Adrenal gland (tissue), 19 donors: ENCODE measurements at places on chromosomes 12 and 14. TPM values are rescaled to one million over a fixed set of nuclear protein-coding genes. Genes with fewer than 3 reads are reported as not detected.
A peak's percentile ranks its signal among the peaks of the same experiment; 100 is the strongest.

DNA sequence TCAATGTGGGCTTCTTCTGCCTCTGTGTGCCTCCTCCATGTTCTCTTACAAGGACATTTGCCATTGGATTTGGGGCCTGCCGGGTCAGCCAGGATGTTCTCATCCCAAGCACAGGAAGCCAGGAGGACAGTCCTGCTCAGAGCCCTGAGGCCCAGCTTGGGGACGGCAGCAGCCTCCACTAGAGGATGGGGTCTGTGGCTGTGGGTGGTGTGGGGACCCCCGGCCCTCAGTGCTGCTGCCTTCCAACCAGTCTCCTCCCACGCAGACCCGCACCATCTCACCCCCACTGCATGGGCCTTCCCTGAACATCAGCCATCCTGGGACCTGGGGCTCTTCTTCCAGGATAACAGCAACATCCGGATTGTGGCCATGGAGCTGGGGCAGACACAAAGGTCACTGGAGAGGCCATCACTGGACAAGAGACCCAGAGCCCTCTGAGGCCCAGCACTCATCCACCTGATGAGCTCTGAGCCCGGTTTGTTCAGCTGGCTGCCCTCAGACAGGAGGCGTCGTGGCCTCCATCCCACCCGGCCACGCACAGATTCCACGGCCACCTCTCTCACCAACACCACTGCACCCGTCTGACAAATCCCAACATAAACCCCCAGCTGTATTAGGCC is 56.5 kb upstream of the C14orf180 start:
- H3K4me1 ChIP-seq: no peaks in the 10 kb centered on the region
- no peak for DNase-seq
- no peaks in the 10 kb centered on the region for H3K36me3 ChIP-seq
- no peaks in the 10 kb centered on the region for H3K27me3 ChIP-seq
- H3K4me3 ChIP-seq: no peak overlapping the region

DNA sequence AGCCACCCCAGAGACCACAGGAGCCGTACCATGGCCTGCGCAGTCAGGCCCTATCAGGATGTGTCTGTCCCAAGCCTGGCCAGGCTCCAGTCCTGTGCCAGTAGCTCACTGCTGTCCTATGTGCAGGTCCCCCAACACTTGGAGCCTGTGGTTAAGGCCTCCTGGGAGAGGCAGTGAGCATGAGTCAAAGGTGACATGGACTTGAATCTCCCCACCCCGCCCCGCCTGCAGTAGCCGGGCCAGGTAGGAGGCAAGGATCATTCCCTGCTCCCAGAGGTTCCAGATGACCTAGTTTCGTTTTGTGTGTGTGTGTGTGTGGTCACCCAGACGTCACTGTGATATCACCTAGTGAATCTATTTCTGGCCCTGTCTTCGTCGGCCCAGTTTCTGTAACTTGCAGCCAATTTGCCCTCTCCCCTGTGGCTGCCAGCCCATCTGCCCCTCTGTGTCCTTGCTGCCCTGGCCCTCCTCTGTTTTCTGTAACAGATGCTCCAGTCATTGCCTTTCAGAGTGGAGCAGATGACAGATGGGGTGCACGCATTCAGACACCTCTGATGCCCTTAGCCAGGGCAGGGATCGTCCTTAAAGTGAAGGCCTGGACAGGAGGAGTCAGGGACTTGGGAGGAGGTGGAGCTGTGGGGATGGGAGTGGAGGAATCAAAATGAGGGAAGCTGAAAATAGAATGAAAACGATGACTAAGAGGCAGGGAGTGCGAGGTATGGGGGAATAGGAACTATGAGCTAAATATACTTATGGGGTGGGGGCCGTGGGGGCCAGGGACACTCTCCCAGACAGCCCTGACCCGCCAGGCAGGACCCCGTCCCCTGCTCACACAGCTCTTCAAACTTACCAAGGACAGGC is 37.4 kb downstream of the SLC6A12 start:
- H3K4me3 ChIP-seq: no peak overlapping the region
- DNase-seq: peak; percentile 54
- peaks cover 11% of the 10 kb centered on the region for H3K4me1 ChIP-seq
- peaks cover 5% of the 10 kb centered on the region for H3K27me3 ChIP-seq

DNA sequence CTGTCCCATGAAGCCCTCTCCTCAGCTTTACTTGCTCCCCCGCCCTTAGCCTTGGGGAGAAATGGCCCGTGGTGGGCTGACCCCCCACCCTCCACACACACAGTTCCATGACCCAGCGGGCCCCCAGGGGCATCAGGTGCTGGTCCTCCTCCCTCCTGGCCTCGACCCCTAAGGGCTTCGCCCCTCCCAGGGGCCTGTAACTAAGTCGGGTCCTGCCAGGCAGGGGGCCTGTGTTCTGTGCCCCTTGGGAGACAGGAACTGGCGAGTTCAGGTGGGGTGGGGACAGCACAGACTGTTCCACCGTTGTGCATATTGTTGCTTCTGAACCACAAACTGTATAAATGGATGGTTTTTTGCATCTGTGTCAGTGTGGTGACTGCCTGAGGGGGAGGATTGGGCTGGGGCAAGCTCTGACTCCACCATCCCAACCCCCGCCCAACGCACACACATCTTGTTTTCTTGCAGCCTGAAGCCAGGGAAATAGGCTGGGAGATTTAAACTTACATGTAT is 8.8 kb downstream of the TAMALIN start:
- H3K4me1 ChIP-seq: no peaks in the 10 kb centered on the region
- DNase-seq: no peak
- H3K4me3 ChIP-seq: no peak overlapping the region
- H3K27ac ChIP-seq: no peak overlapping the region

- H3K36me3 ChIP-seq: no peaks in the 10 kb centered on the region
- DNase-seq: no peak
- peak overlapping the region; percentile 65 for H3K27ac ChIP-seq
- H3K4me1 ChIP-seq: peaks cover 30% of the 10 kb centered on the region
Observed at GRCh38 chr12:75725521-75726111, 214.2 kb upstream of the KRR1 start.

- H3K4me1 ChIP-seq: peaks cover 43% of the 10 kb centered on the region
- H3K27ac ChIP-seq: peak overlapping the region; percentile 77
- H3K36me3 ChIP-seq: no peaks in the 10 kb centered on the region
Observed at GRCh38 chr14:104973385-104974145, 4.6 kb downstream of the AHNAK2 start.

DNA sequence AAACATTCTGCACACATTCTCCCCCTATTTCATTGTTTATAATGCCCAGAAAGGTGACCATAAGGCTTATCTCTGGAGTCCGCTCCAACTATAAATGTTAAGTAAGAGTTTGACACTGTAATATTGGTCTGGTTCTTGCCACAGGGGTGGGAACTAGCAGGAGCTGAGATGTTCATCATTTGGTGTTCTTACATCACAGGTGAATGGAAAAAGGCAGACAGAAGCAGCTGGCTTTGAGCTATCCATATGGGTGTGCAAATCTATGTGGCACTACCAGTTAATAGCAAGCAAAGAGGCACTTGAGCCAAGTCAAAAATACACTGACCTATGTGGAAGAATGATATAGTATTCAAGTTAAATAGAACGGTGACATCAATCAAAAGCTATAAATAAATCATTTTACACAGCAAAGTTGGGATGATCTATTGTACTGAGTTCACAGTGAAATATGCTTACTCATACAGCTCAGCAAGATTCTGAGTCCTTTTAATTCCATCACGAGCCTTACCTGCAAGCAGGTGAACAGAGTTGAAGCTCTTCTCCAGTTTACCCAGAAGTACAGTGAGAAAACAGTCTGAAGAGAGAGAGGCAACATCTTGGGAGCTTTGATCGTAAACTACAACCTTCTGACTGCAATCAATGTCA is 43.2 kb downstream of the DUSP16 start:
- H3K27ac ChIP-seq: no peak overlapping the region
- peaks cover 30% of the 10 kb centered on the region for H3K36me3 ChIP-seq
- H3K4me3 ChIP-seq: no peak overlapping the region
- H3K4me1 ChIP-seq: peaks cover 52% of the 10 kb centered on the region
- no peaks in the 10 kb centered on the region for H3K27me3 ChIP-seq

DNA sequence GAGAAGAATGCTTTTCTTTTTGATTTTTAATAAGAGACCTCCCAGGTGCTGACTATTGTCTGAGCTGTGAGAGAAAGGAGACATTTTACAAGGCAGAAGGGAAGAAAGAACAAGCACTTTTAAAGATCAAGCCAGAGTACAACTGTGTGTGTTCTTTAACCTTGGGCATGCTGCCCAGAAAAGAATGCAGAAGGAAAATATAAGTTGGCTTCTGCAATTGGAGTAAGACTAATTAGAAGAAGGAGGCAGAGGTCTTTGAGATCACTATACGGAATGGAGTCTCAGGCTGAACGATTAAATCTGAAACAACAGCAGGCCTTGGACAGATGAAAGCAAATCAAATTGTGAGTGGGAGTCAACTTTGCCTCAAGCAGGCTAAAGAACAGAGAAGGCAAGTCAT is 230.5 kb downstream of the ATP23 start:
- no peaks in the 10 kb centered on the region for H3K27me3 ChIP-seq
- H3K36me3 ChIP-seq: no peaks in the 10 kb centered on the region
- no peak for DNase-seq
- no peak overlapping the region for H3K4me3 ChIP-seq

- no peaks in the 10 kb centered on the region for H3K27me3 ChIP-seq
- H3K36me3 ChIP-seq: no peaks in the 10 kb centered on the region
- H3K4me3 ChIP-seq: no peak overlapping the region
- H3K27ac ChIP-seq: no peak overlapping the region
Observed at GRCh38 chr14:104305511-104306449, 167.4 kb downstream of the KIF26A start.

DNA sequence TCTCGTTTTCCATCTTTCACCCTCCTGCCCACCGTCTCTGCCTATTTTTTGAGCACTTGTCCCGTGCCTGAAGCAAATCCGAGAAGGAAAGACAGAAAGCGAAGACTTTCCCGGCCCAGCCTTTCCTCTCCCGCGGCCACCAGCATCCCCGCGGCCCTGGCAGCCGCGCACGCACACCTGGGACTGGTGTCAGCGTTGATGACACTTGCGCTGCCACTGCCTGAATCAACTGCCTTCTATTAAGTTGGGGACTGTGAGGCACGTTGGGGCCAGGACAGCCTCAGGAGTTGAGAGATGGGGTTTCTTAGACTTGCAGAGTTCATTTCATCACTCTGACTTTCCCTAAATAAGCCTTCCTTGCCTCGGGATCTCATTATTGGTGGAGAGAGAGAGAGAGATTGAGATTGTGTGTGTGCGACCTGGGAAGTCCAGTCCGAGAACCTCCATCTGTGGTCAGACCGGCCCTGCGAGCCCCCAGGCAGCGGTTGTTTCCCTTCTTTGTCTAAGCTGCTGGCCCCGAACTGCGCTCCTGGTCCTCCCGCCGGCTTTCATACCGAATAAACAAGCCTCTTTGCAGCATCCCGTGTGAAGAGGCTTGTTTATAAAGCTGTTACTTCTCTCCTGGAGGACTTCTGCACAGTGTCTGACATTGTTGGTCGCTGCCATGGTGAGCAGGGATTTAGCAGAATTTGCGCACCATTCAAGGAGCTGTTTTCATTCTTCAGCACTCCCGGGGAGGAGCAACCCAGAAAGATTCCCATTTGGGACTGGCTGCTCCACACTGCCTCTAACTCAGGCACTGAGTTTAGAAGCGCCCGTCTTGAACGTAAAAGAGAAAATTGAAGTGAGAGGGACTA is 1.5 kb downstream of the PDZRN4 start:
- DNase-seq: no peak
- H3K36me3 ChIP-seq: no peaks in the 10 kb centered on the region
- H3K27me3 ChIP-seq: peaks cover 18% of the 10 kb centered on the region
- peak overlapping the region; percentile 40 for H3K4me3 ChIP-seq

- H3K27me3 ChIP-seq: no peaks in the 10 kb centered on the region
- no peak for DNase-seq
- no peak overlapping the region for H3K27ac ChIP-seq
Observed at GRCh38 chr14:103205541-103205906, 82.3 kb downstream of the TNFAIP2 start.

DNA sequence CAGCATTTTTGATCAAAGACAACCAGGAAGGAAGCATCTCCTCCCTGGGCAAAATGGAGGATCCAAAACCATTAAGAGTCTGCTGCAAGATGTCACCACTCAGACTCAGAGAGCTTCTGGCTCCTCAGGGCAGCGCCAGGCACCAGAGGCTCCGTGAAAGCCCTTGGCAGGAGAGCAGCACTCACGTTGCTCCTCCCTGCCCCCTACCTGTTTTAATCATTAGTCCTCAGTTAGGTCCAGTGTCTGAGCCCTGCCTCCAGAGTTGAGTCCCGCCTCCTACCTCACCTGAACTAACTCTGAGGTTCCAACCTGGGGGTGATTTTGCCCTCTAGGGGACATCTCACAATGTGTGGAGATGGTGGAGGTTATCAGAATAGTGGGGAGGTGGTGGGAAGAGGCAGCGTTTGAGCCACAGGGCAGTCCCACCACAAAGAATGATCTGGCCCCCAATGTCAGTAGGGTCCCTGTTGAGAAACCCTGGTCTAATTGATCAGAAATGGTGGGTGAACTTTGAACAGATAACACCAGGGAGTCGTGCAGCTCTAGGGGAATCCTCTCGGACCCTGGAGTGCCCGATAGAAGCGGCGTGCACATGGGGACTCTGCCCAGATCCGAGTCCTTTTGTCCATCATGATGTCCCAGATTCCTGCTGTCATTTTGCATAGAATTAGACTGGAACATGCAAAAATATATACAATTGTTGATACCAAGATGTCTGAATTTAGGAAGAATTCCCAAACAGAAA is 156.7 kb upstream of the DIO3 start:
- H3K4me1 ChIP-seq: no peaks in the 10 kb centered on the region
- no peak overlapping the region for H3K4me3 ChIP-seq
- no peak overlapping the region for H3K27ac ChIP-seq
- no peaks in the 10 kb centered on the region for H3K36me3 ChIP-seq
- no peak for DNase-seq
- H3K27me3 ChIP-seq: peaks cover 12% of the 10 kb centered on the region

- H3K27me3 ChIP-seq: peaks cover 8% of the 10 kb centered on the region
- no peak for DNase-seq
- H3K27ac ChIP-seq: no peak overlapping the region
- H3K36me3 ChIP-seq: no peaks in the 10 kb centered on the region
Observed at GRCh38 chr12:67141296-67142018, 127.7 kb upstream of the CAND1 start.

- H3K4me1 ChIP-seq: no peaks in the 10 kb centered on the region
- H3K4me3 ChIP-seq: no peak overlapping the region
- H3K27ac ChIP-seq: no peak overlapping the region
- H3K36me3 ChIP-seq: no peaks in the 10 kb centered on the region
- DNase-seq: no peak
Observed at GRCh38 chr14:57008534-57008933, 198.3 kb upstream of the OTX2 start.

- H3K27me3 ChIP-seq: no peaks in the 10 kb centered on the region
- DNase-seq: peak; percentile 76
- no peaks in the 10 kb centered on the region for H3K4me1 ChIP-seq
- H3K27ac ChIP-seq: no peak overlapping the region
- no peaks in the 10 kb centered on the region for H3K36me3 ChIP-seq
- H3K4me3 ChIP-seq: no peak overlapping the region
Observed at GRCh38 chr12:67394550-67394949, 125.4 kb downstream of the CAND1 start.

GRCh38 chr12:65568517-65568916 is 255.8 kb upstream of the HMGA2 start:
- H3K36me3 ChIP-seq: no peaks in the 10 kb centered on the region
- no peaks in the 10 kb centered on the region for H3K27me3 ChIP-seq
- H3K4me3 ChIP-seq: no peak overlapping the region
- H3K27ac ChIP-seq: no peak overlapping the region
- no peaks in the 10 kb centered on the region for H3K4me1 ChIP-seq
- DNase-seq: no peak

- no peak overlapping the region for H3K27ac ChIP-seq
- DNase-seq: no peak
- no peaks in the 10 kb centered on the region for H3K36me3 ChIP-seq
Observed at GRCh38 chr12:20711846-20712245, 16.7 kb downstream of the SLCO1C1 start.

LBHD2 gene
- total RNA-seq: not detected

HIGD1C gene
- total RNA-seq: not detected

GARIN6 gene
- total RNA-seq: not detected

ITPR2 gene
- total RNA-seq: 65.7 TPM

GMFB gene
- total RNA-seq: 66.3 TPM

SMCO2 gene
- total RNA-seq: not detected

TEX22 gene
- 1.2 TPM for total RNA-seq
